ENCODE measurements at places on chromosomes 4 and X.

DNA sequence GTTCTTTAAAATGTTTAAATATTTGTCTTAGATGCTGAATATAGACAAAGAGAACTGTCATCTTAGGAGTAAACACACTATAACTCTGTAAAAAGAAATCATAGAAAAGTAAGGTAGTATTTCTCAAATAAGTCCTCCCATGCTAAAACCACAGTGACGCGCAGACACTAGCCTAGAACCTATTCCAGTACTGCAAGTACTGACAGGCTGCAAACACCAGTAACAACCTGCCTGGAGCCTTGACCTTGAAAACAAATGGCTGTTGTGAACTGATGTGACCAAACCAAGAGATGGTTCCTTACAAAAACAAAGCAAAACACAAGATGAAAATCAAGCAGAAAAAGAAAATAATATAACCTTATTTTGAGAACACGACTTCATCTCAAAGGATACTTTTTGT is 8.5 kb downstream of the TIFA start:
- DNase-seq, result no peak

- no peak for DNase-seq
These were observed 146.5 kb upstream of the INTU start for GRCh38 chr4:127486248-127486647.

GRCh38 chr4:2070421-2071251 is 11.5 kb downstream of the NAT8L start:
- DNase-seq, result no peak

GRCh38 chr4:1077711-1078477 is 35.5 kb downstream of the RNF212 start:
- no peak for DNase-seq

GRCh38 chrX:35046660-35047296 is 104.2 kb downstream of the FAM47B start:
- no peak for DNase-seq

- DNase-seq, result no peak
These were observed 35.9 kb downstream of the TBC1D19 start for GRCh38 chr4:26619784-26620183.

GRCh38 chr4:1628892-1629698 is 55.0 kb downstream of the FAM53A start:
- DNase-seq, result no peak

- no peak for DNase-seq
These were observed 81.0 kb downstream of the LNX1 start for GRCh38 chr4:53510321-53510720.
